ENCODE measurements at places on chromosomes 6 and 20.

- no peaks in the 10 kb centered on the region for H3K27me3 ChIP-seq
- peaks cover 23% of the 10 kb centered on the region for H3K4me1 ChIP-seq
- peak overlapping the region; percentile 94 for H3K27ac ChIP-seq
- DNase-seq, result no peak
Measured at GRCh38 chr6:138592749-138593123, 93.4 kb upstream of the NHSL1 start.

DNA sequence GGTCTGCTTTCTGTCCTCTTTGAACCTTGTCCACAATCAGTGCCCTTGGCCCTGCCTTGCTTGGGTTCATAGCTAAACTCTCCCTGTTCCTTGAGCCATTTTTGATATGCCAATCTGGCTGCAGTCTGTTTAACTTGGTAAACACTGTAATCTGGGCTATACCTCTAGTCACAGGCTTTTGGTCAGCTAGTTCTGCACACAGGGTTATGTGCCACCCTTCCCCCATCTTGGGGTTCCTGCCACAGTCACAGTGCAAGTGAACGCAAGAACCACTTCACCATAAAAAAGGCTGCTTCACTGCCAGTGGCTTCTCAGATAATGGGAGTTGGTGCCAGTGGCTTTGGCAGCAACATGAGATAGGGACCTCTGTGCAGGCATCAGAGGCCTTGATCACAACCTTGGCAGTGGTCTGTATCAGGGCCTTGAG, 10.9 kb upstream of the ATRN start:
- H3K4me3 ChIP-seq, result no peak overlapping the region
- no peak overlapping the region for H3K27ac ChIP-seq
- no peaks in the 10 kb centered on the region for H3K4me1 ChIP-seq
- no peak for DNase-seq

DNA sequence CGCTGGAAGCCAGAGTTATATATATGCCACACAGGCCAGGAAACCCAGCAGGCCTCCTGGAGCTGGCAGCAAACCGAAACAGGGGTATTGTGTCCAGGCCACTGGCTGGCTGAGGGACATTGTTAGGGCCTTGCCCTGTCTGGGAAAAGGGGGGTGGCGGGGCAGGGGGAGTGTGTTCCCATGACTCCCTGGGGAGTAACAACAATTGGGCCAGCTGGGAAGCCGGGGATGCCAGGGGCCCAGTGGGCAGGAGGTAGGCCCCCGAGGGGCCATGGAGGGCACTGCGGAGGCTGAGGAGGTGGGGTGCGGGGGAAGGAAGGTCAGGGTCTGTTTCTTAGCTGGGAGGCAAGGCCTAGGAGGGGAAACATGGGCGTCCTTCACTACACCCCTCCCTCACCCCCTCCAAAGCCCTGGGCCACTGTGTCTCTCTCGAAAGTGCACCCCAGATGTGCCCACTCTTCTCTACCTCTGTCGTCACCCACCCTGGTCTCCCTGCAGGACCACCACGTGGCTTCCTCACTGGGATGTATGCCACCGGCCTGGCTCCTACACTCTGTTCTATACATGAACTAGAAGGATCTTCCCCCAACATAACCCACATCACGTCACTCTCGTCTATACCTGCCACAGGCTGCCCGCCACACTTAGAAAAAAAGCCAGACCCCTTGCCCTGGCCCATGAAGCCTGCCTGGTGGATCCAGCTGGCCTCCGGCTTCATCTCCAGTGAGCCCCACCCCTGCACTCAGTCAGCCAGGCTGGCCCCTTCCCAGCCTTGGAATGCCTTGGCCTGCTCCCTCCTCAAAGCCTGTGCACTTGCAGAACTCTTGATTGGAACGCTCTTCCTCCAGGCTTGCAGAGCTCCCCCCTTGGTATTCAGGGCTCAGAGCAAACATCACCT, 7.8 kb upstream of the E2F1 start:
- H3K4me1 ChIP-seq, result no peaks in the 10 kb centered on the region
- DNase-seq, result no peak
- no peaks in the 10 kb centered on the region for H3K27me3 ChIP-seq
- no peak overlapping the region for H3K4me3 ChIP-seq

- H3K27ac ChIP-seq, result peak overlapping the region; percentile 76
- no peaks in the 10 kb centered on the region for H3K36me3 ChIP-seq
- H3K4me1 ChIP-seq, result peaks cover 39% of the 10 kb centered on the region
- DNase-seq, result no peak
- no peaks in the 10 kb centered on the region for H3K27me3 ChIP-seq
Measured at GRCh38 chr20:47454298-47455132, 47.2 kb upstream of the NCOA3 start.

GRCh38 chr20:41222703-41223102, 85.4 kb downstream of the PLCG1 start:
- H3K27ac ChIP-seq, result no peak overlapping the region
- no peak for DNase-seq
- H3K27me3 ChIP-seq, result no peaks in the 10 kb centered on the region
- H3K4me1 ChIP-seq, result no peaks in the 10 kb centered on the region

- H3K4me1 ChIP-seq, result no peaks in the 10 kb centered on the region
- no peak overlapping the region for H3K27ac ChIP-seq
- no peak for DNase-seq
- no peak overlapping the region for H3K4me3 ChIP-seq
- H3K27me3 ChIP-seq, result peaks cover 88% of the 10 kb centered on the region
Measured at GRCh38 chr20:59414936-59415623, 114.7 kb downstream of the EDN3 start.

GRCh38 chr6:149862922-149863697, 1.0 kb downstream of the LRP11 start:
- peak overlapping the region; percentile 87 for H3K27ac ChIP-seq
- H3K4me3 ChIP-seq, result peak overlapping the region; percentile 52
- H3K27me3 ChIP-seq, result no peaks in the 10 kb centered on the region
- peaks cover 10% of the 10 kb centered on the region for H3K36me3 ChIP-seq

GRCh38 chr20:62925420-62926228, 681 bp downstream of the DIDO1 start:
- H3K4me1 ChIP-seq, result peaks cover 46% of the 10 kb centered on the region
- no peaks in the 10 kb centered on the region for H3K27me3 ChIP-seq
- DNase-seq, result peak; percentile 84

DNA sequence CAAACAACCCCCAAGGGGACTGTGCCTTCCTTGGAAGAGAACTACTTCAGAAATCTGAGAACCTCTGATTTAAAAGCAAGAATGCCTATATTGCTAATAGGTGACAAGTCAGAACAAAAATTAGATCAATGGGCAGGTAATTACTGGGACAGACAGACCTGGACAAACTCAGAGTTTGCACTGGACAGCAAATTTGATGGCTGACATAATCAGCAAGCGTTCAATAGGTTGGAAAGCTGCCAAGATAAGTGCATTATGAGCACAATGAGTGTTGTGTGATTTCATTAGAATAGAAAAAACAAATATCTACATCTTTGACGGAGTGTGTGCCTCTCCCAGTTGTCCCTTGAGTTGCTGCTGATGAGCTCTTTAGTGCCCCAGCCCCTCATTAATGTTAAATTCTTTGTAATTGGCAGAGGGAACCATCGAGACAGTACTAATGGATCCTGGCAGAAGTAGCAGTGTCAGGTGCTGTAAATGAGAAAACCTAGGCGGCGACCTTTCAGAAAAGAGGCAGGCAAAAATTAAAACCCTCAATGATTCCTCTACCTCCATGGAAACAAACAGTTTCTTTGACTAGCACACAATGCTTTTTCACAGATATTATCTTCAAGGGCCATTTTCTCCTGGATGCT, 116.5 kb upstream of the COL21A1 start:
- no peaks in the 10 kb centered on the region for H3K27me3 ChIP-seq
- peak overlapping the region; percentile 32 for H3K27ac ChIP-seq
- peaks cover 12% of the 10 kb centered on the region for H3K4me1 ChIP-seq
- no peak for DNase-seq
- no peaks in the 10 kb centered on the region for H3K36me3 ChIP-seq

Measured in RWPE2 (cell line).